ENCODE measurements at places on chromosomes 13 and 19. TPM values are rescaled to one million over a fixed set of nuclear protein-coding genes. Genes with fewer than 3 reads are reported as not detected.

GRCh38 chr13:39918620-39919236 lies 263.3 kb downstream of the COG6 start:
- DNase-seq, result no peak

DNA sequence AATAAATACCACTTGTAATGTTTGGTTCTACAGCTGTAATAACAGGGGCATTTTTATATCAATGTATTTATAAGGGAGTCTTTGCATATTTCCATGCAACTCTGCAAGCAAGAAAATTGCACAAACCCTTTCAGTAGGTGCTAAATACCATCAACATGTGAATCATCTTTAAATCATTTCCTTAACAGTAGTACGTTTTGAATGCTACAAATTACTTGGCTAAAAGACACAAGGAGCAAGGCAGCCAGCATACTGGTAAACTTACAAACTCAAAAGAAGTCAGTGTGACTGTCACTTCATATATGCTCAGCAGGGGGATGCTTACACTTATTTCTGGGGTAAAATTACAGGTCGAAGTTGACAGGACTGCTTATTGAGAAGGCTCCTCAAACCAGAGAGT lies 402.4 kb downstream of the EFNB2 start:
- DNase-seq, result no peak

DNA sequence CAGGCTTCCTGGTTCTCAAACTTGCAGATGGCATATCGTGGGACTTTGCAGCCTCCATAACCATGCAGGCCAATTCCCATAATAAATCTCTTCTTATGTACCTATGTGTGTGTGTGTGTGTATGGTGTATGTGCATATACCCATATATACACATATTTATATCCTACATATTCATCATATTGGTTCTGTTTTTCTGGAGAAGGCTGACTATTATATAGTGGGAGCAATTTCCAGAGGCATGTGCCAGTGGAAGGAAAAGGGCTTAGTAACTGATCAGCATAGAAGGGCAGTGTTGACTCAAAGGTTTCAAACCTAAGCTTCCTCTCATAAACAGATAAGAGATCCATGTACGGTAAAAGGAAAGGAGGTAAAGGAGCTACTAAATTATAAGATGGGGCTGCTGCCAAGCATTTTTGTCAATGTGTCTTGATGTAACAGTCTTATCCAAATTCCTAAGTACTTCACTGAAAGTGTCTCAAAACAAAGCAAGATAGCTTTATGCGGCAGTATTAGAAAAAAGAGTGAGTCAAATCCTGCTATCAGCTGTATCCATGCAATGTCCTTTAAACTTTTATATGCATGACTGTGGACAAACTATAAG lies 432.1 kb downstream of the TBC1D4 start:
- no peak for DNase-seq

- no peak for DNase-seq
Measured at GRCh38 chr13:50928659-50929462, 19.3 kb downstream of the RNASEH2B start.

- no peak for DNase-seq
Measured at GRCh38 chr19:28239270-28239669, 973.7 kb downstream of the UQCRFS1 start.

GRCh38 chr13:83325125-83325853 lies 557.0 kb downstream of the SLITRK1 start:
- no peak for DNase-seq

DNA sequence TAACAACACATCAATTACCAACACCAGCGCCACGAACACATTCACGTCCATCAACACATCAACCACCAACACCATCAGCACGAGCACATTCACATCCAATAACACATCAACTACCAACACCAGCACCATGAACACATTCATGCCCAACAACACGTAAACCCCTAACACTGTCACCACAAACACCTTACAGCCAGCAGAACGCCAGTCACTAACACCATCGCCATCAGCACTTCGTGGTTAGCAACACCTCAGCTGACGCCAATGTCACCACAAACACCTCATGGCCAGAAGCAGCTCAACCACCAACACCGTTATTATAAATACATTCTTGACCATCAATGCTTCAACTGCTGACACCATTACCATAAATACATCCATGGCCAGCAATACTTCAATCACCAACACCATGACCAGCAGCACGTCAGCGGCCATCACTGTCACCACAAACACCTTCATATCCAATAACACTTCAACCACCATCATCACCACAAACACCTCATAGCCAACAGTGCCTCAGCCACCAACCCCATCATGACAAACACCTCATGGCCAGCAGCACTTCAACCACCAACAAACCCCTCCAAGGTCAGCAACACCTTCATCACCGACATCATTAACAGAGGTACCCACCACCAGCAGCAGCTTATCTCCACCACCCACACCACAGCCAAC lies 9.4 kb downstream of the FCER2 start:
- no peak for DNase-seq

GRCh38 chr13:44275381-44275780 lies 98.2 kb upstream of the SERP2 start:
- no peak for DNase-seq

- DNase-seq, result no peak
Measured at GRCh38 chr13:39051157-39051556, 12.9 kb downstream of the NHLRC3 start.

Gene MICOS13
- 43.7 TPM for total RNA-seq

Measured in thoracic aorta (tissue), 2 donors.